Ascending aorta (tissue), 2 donors: ENCODE measurements at places on chromosomes 7 and 10.
A peak's percentile ranks its signal among the peaks of the same experiment; 100 is the strongest.

GRCh38 chr10:19702215-19702614 lies 114.0 kb upstream of the PLXDC2 start:
- no peaks in the 10 kb centered on the region for H3K36me3 ChIP-seq
- no peak overlapping the region for H3K27ac ChIP-seq
- DNase-seq, result no peak
- no peaks in the 10 kb centered on the region for H3K27me3 ChIP-seq
- no peaks in the 10 kb centered on the region for H3K4me1 ChIP-seq

DNA sequence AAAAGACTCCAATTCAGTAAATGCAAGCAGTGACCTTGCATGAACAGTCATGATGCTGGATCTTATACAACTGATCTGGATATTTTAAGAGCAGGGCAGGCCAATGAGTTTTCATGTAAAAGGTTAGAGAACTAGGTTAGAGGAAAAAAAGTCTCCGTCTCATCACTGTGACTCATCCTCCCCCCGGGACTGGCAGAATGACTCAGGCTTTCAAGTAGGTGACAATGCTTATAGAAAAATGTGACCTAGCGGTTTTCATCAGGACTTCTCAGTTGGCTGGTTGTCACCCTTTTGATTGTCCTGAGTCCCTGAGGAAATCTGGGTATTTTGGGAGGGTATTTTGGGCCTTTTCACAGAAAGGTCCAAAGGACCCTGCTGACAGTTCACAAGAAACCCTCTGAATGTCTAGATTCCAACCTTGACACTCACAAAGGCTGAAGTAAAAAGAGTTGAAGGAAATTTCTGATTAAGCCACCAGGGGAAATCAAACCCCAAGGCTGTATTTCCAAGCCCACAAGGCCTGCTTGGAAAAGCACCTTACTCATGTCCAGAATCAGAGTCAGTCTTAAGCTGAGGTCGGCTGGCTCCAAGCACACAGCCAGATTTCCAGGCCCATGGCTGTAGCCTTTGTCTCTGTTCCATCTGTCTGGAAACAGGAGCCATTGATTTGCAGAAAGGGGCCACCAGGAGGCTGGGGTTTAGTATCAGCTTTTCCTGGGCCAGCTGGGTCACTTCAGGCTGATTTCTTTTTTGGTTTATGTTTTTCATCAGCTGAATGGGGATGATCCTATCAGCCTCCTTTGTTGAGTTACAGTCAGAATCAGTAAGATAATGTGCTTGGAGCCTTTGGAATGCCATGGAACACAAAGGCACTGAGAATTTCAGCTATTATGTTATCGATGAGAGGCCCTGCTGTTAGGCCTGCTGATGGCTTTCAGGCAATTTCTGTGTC lies 226.4 kb upstream of the HABP2 start:
- peak overlapping the region; percentile 62 for H3K27ac ChIP-seq
- DNase-seq, result peak; percentile 88
- H3K4me1 ChIP-seq, result peaks cover 6% of the 10 kb centered on the region
- H3K4me3 ChIP-seq, result no peak overlapping the region

DNA sequence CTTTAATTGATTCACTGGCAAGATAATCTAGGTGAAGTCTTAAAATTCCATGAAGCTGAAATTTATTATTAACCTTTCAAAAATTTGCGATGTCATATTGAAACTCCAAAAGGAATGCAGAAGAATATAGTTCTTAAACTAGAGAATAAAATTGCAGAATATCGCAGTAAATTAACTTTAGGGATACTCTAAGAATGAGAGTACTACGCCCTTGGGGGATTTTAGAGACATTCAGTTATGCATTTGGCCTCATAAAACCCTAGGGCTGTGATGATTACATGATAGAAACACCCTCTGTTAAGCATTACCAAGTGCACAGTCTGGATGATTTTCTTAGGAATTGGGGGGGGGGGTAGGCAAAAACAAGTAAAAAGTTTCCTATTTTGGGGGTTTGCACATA lies 3.7 kb downstream of the WNT2 start:
- peaks cover 4% of the 10 kb centered on the region for H3K4me1 ChIP-seq

DNA sequence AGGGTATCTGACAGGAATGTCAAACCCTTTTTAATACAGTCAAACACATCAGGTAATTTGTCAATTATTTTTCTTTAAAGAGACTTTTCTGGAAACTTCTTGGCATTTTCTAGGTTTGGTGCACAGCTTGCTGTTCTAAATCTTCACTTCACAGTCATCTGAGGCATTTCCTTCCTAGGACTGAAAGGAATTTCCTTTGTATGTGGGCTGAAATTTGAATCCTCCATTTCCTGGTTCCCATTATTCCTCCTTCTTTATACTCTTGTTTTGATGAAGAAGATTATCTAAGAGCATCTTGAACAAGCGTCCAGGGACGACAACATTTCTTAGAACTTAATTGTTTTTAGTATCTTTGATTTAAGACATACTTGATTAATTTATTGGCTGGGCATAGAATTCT lies 24.9 kb downstream of the CALD1 start:
- H3K36me3 ChIP-seq, result peaks cover 9% of the 10 kb centered on the region
- no peak overlapping the region for H3K4me3 ChIP-seq
- H3K27ac ChIP-seq, result peak overlapping the region; percentile 69

GRCh38 chr10:101682172-101682825 lies 12.7 kb downstream of the FBXW4 start:
- DNase-seq, result no peak
- no peak overlapping the region for H3K4me3 ChIP-seq
- H3K27ac ChIP-seq, result no peak overlapping the region
- H3K4me1 ChIP-seq, result no peaks in the 10 kb centered on the region
- no peaks in the 10 kb centered on the region for H3K27me3 ChIP-seq

DNA sequence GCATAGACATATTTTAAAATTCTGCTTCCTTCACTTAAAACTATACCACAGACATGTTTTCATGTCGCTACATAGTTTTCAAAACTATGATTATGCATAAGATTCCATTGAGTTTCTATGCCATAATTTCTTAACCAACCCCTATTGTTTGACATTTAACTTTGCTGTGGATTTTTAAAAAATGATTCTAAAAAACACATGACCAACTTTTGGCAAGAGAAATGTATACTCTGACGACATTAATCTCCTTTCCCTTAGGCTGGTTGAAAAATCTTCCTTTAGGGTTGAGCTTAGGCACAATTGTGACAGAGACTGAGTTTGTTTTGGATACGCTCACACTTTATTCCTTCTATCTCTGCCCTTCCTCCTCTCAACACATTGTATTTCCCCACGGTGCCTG lies 14.9 kb downstream of the CREB5 start:
- H3K4me1 ChIP-seq, result no peaks in the 10 kb centered on the region
- DNase-seq, result no peak
- no peak overlapping the region for H3K27ac ChIP-seq
- no peaks in the 10 kb centered on the region for H3K36me3 ChIP-seq
- H3K4me3 ChIP-seq, result no peak overlapping the region

DNA sequence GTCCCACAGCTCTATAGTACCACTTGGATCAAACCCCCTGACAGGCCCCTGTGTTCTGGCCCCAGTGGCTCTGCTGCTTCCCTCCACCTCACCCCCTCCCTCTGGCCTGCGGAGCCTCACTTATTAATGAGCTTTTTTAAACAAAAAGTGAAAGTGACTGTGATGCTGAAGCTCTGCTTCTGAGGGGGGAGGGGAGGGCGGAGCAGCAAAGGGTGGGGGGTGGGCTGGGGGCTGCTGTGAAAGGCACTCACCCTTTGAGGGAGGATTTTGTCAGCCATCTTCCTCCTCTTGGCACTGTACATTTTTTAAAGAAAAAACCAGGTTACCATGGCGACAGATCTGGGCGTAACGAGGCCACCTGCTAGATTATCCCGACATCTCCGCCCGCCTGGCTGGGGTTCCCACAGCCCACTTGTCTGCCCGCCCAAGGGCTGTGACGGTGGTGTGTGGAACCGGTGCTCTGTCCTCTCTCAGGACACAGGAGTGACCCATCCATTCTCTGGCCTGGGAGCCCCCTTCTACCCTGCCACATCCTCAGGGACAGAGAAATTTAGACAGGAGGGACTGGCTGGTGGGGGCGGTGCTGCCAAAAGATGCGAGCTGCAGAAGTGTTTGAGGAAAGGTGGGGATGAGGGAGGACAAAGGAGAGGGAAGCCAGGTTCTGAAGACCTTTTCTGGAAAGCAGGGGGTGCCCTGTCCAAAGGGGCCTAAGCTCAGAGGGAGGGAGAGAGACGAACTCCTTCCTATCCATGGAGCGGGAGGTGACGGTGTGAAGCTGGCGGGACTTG lies 4.9 kb downstream of the SMARCD3 start:
- peaks cover 33% of the 10 kb centered on the region for H3K36me3 ChIP-seq
- H3K27ac ChIP-seq, result peak overlapping the region; percentile 36
- peaks cover 28% of the 10 kb centered on the region for H3K4me1 ChIP-seq

- H3K4me1 ChIP-seq, result peaks cover 30% of the 10 kb centered on the region
- peak overlapping the region; percentile 79 for H3K27ac ChIP-seq
- H3K27me3 ChIP-seq, result no peaks in the 10 kb centered on the region
- H3K4me3 ChIP-seq, result peak overlapping the region; percentile 2
These were observed 33.5 kb downstream of the HTRA1 start for GRCh38 chr10:122494833-122495232.

DNA sequence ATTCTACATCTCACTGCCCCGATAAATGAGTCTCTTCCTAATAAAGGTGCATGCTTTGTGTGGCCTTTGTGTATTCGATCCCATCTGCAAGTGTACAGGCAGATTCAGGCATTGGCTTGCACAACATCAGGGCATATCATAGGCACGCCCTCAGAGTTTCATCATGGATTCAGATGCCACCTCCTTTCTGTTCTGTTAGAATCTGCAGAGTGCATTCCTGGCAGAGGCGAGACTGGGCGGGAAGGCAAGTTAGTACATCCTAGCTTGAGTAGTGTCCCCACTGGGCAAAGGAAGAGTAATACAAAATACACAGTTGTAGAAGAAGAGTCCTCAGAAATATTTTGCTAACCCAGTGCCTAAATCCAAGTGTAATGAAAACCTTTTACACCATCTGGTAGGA lies 346.5 kb upstream of the GALNT17 start:
- no peak overlapping the region for H3K4me3 ChIP-seq
- DNase-seq, result no peak
- H3K36me3 ChIP-seq, result peaks cover 73% of the 10 kb centered on the region
- H3K27ac ChIP-seq, result no peak overlapping the region
- no peaks in the 10 kb centered on the region for H3K4me1 ChIP-seq

- no peaks in the 10 kb centered on the region for H3K4me1 ChIP-seq
- no peak overlapping the region for H3K4me3 ChIP-seq
- no peaks in the 10 kb centered on the region for H3K27me3 ChIP-seq
- no peak for DNase-seq
These were observed 63.0 kb downstream of the VAX1 start for GRCh38 chr10:117075064-117075463.

GRCh38 chr10:50456719-50457118 lies 167.0 kb downstream of the SGMS1 start:
- peaks cover 4% of the 10 kb centered on the region for H3K36me3 ChIP-seq
- H3K4me3 ChIP-seq, result no peak overlapping the region
- H3K4me1 ChIP-seq, result no peaks in the 10 kb centered on the region

GRCh38 chr7:112136271-112137008 lies 69.8 kb downstream of the DOCK4 start:
- H3K4me1 ChIP-seq, result no peaks in the 10 kb centered on the region
- H3K4me3 ChIP-seq, result no peak overlapping the region
- no peaks in the 10 kb centered on the region for H3K27me3 ChIP-seq
- H3K36me3 ChIP-seq, result no peaks in the 10 kb centered on the region
- no peak for DNase-seq

DNA sequence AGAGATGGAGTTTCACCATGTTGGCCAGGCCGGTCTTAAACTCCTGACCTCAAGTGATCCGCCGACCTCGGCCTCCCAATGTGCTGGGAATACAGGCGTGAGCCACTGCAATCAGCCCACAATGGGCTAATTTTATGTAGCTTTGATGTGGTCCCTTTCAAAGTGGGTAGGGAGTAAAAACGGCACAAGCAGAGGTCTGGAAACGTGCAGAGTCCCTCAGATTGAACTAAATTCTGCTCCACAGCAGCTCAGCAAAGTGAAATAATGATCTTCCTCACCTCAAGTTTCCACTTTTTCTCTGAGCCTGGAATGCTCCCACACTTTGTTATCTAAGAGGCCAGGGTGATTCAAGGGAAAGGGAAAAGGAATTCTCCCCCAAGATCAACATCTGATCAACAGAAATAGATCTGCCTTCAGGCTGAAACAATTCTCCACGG lies 6.1 kb downstream of the CCDC3 start:
- H3K4me3 ChIP-seq, result peak overlapping the region; percentile 19
- H3K27me3 ChIP-seq, result no peaks in the 10 kb centered on the region
- H3K4me1 ChIP-seq, result peaks cover 15% of the 10 kb centered on the region
- H3K27ac ChIP-seq, result peak overlapping the region; percentile 65

GRCh38 chr7:32905175-32905662 lies 13.7 kb upstream of the KBTBD2 start:
- peak; percentile 74 for DNase-seq
- H3K4me3 ChIP-seq, result no peak overlapping the region
- H3K4me1 ChIP-seq, result peaks cover 1% of the 10 kb centered on the region

GRCh38 chr10:32661346-32661745 lies 215.4 kb downstream of the CCDC7 start:
- no peak for DNase-seq
- no peaks in the 10 kb centered on the region for H3K36me3 ChIP-seq
- no peak overlapping the region for H3K4me3 ChIP-seq

DNA sequence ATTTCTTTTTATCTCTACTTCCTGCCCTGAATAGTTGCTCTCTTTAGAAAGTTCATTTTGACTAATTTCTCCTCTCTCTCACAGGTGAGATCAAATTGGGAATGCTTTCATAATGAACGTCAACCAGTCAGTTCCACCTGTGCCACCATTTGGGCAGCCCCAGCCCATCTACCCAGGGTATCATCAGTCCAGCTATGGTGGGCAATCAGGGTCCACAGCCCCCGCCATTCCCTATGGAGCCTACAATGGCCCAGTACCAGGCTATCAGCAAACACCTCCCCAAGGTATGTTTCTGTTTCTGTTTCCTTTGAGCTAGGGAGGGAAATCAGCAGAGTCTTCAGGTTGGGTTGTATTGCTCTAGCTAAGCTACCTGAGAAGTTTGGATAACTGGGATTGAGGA lies 2.5 kb downstream of the SEC24C start:
- peaks cover 12% of the 10 kb centered on the region for H3K4me1 ChIP-seq
- no peaks in the 10 kb centered on the region for H3K27me3 ChIP-seq
- H3K4me3 ChIP-seq, result no peak overlapping the region
- DNase-seq, result no peak

- no peaks in the 10 kb centered on the region for H3K27me3 ChIP-seq
- H3K27ac ChIP-seq, result no peak overlapping the region
- peaks cover 2% of the 10 kb centered on the region for H3K36me3 ChIP-seq
These were observed 59.7 kb downstream of the LCOR start for GRCh38 chr10:96891840-96892239.

GRCh38 chr10:74044419-74044818 lies 46.5 kb downstream of the VCL start:
- no peak for DNase-seq
- no peak overlapping the region for H3K27ac ChIP-seq
- no peak overlapping the region for H3K4me3 ChIP-seq
- H3K4me1 ChIP-seq, result peaks cover 7% of the 10 kb centered on the region
- H3K36me3 ChIP-seq, result peaks cover 12% of the 10 kb centered on the region
